Pons (tissue), 1 donor: ENCODE measurements at places on chromosomes 3 and 15.

GRCh38 chr3:124221422-124221821 is 229.5 kb upstream of the ROPN1 start:
- no peak for DNase-seq

- DNase-seq = no peak
Observed at GRCh38 chr15:35208353-35208752, 123.3 kb upstream of the NANOGP8 start.

DNA sequence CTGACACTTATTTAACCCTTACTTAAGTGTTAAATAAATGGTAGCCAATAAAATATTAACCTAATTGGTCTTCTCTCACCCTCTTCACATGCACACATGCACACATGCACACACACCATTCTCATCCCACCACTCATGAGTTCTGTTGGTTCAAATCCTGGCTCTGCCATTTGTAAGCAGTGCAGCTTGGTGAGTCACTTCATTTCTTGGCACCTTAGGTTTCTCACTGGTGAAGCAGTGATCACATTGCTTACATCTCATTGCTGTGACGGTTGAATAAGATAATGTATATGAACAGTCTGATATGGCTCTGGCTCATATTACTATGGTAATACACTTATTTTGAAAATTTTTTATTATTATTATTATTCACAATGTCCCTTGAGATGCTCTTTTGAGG is 33.8 kb downstream of the RIOX2 start:
- DNase-seq = no peak

DNA sequence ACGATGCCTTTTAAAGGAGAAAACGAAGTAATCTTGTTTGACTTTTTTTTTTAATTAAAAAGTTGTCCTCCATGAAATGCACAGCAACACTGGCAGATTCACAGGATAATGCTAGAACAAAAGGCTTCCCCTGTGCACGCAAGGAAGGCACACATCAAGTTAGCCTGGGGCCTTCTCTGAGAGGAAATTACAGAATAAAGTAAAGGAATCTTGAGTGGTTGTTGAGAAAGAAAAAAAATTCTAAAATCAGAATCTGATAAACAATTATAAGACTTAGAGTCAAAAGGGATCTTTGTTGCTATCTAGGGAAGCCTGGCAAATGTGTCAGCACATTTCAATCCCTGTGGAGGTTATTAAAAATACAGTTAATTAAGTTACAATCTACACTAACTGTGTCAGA is 946.0 kb downstream of the IGSF11 start:
- no peak for DNase-seq

- DNase-seq = no peak
Observed at GRCh38 chr3:186713499-186713898, 3.7 kb upstream of the KNG1 start.

- DNase-seq = no peak
Observed at GRCh38 chr15:83892498-83892897, 238.6 kb downstream of the ADAMTSL3 start.

DNA sequence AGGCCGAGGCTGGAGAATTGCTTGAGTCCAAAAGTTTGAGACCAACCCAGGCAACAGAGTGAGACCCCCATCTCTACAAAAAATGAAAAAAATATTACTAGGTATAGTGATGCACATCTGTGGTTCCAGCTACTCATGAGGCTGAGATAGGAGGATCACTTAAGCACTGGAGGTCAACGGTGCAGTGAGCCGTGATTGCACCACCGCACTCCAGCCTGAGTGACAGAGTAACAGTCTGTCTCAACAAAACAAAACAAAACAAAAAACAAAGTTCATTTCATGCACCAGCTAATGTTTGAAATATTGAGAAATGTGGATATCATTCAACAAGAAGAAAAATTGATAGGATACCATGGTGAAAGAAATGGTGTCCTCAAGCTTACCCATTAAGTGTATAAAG is 450.5 kb upstream of the TPRG1 start:
- DNase-seq = no peak

GRCh38 chr15:58111718-58112104 is 26.5 kb upstream of the AQP9 start:
- DNase-seq = no peak

GRCh38 chr3:1600206-1600605 is 498.5 kb upstream of the CNTN4 start:
- no peak for DNase-seq

DNA sequence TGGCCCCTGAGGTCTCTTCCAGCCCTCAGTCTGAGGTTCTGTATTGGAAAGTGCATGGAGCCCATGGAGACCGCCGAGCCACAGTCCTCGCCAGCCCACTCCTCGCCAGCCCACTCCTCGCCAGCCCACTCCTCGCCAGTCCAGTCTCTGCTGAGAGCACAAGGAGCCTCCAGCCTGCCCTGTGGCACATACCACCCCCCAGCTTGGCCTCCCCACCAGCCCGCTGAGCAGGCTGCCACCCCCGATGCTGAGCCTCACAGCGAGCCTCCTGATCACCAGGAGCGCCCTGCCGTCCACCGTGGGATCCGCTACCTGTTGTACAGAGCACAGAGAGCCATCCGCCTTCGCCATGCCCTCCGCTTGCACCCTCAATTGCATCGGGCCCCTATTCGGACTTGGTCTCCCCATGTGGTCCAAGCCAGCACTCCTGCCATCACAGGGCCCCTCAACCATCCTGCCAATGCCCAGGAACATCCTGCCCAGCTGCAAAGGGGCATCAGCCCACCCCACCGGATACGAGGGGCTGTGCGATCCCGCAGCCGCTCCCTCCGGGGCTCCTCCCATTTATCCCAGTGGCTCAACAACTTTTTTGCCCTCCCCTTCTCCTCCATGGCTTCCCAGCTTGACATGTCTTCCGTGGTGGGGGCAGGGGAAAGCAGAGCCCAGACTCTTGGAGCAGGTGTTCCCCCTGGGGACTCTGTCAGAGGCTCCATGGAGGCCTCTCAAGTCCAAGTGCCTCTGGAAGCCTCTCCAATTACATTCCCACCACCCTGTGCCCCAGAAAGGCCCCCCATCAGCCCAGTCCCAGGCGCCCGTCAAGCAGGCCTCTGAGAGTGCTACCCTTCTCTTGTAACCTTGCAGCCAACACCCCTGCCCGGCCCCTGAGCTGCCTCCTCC is 40.9 kb downstream of the PML start:
- no peak for DNase-seq

DNA sequence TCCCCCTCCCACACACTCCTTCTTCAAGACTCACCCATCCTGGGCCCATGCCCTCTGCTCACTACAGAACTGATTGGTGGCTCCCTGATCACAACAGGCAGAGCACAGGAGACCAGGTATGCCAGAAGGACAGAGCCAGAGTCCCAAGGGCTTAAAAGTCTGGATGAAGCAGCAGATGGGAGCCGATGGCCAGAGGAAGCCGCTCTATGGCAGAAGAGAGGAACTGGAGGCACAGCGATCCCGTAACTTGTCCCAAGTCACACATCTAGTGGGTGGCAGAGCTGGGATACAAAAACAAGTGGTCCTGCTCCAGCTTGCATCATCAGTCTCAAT is 20.7 kb downstream of the ITGA11 start:
- DNase-seq = no peak

DNA sequence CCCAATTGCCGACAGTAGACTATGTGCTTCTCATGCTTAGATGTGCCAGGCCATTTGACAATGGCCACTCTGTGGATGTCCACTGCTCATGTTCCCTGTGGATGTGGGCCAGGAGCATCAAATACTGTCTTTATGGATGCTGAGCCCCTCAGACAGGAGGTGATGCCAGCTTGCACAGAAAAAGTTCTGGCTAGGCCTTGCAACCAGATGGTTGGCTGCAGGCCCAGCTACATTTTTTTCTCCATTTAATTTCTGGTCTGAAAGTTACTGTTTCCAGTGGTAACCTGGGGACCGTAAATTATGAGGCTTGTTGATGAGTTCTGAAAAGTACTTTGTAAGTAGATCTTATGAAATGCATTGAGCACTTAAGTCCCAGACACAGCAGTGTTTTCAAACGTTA is 228.5 kb downstream of the CHL1 start:
- DNase-seq = peak; percentile 76

GRCh38 chr15:99135194-99135593 is 30.3 kb downstream of the SYNM start:
- peak; percentile 71 for DNase-seq

- peak; percentile 19 for DNase-seq
Observed at GRCh38 chr15:86691091-86691663, 611.5 kb downstream of the AGBL1 start.

GRCh38 chr3:115627180-115628074 is 4.1 kb downstream of the GAP43 start:
- no peak for DNase-seq

DNA sequence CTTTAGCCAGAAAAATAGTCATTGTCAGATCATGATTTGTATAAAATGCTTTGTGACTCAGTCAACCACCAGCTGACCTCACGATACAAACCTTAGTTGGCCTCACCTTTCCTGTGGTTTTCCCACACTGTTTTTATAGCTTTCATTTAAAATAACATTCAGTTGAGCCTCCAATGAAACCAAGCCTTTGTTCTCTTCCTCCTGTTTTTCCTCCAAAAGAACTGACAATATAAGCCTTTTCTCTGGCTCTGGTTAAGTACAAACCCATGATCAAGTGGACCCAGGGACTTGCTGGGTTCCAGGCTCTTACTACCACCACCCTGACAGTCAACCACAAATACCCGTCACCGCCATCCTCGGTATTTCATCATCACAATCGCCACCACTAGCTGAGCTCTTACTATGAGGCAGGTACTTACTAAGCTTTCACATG is 81.7 kb downstream of the TAMM41 start:
- peak; percentile 69 for DNase-seq

DNA sequence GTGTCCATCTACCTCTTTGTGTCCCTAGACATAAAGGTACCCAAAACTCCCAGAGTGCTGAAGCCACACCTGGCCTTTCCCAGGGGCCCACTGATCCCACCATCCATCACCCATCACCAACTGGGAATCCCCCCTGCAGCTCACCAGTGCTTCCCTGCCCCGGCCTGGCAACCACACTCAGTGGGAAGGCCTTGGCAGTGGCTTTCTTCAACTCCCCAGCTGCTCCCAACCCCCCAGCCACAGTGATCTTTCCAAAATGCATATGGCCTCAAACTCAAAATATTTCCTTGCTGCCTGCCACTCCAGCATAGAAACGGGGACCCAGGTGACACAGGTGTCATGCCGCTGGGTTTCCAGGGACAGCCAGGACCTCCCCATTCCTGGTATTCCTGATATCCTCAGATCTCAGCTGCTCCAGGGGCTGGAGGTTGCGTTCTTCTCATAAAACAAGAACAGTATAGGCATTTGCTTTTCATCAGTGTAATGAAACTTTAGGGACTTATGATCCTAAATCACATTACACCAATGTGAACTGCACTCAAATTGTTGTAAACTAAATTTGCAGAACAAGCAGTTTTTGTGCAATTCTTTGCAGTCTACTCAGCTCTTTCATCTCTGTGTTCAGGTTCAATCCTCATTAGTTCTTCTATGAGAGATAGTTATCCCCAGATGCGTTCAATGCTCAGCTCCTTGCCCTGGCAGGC is 1.3 kb downstream of the OCA2 start:
- DNase-seq = no peak

GRCh38 chr3:147410526-147411237 is 1.5 kb downstream of the ZIC1 start:
- no peak for DNase-seq

- DNase-seq = no peak
Observed at GRCh38 chr15:50888054-50888453, 20.4 kb upstream of the AP4E1 start.

DNA sequence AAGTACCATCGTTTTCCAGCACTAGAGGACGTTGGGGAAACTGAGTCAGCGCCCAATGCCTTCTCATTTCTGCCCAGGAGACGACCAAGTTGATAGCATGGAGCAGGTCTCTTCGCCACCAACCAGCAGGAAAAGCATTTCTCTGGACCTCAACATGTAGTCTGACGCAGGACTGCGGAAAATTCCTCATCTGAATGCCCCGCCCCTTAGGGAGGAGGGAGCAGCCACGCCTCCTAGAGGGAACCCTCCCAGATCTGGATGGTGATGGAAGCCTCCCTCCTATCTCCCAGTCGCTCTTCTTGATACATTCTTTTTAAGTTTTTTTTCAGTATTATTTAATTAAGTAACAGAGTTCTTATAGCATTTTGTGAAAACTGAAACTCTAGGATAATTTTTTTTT is 17.4 kb upstream of the MINDY4B start:
- DNase-seq = no peak

DNA sequence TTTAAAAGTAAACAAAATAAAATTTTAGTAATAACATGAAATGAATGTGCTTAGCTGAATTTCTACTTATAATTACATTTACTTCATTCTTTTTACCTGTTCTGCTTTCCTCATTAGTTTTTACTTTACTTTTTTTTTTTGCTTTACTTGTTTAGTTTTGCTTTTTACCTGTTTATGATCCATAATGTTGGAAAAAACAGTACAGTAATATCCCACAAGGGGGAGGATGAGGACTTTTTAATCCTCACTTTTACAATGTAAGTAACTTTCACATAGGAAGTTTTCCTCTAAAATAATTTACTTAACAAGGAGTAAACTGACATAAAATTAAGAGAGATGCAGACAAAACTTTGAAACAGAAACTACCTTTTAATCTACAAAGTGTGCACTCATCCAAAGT is 268.7 kb downstream of the TBC1D5 start:
- DNase-seq = no peak

GRCh38 chr15:51126842-51127241 is 32.1 kb upstream of the TNFAIP8L3 start:
- DNase-seq = peak; percentile 27

DNA sequence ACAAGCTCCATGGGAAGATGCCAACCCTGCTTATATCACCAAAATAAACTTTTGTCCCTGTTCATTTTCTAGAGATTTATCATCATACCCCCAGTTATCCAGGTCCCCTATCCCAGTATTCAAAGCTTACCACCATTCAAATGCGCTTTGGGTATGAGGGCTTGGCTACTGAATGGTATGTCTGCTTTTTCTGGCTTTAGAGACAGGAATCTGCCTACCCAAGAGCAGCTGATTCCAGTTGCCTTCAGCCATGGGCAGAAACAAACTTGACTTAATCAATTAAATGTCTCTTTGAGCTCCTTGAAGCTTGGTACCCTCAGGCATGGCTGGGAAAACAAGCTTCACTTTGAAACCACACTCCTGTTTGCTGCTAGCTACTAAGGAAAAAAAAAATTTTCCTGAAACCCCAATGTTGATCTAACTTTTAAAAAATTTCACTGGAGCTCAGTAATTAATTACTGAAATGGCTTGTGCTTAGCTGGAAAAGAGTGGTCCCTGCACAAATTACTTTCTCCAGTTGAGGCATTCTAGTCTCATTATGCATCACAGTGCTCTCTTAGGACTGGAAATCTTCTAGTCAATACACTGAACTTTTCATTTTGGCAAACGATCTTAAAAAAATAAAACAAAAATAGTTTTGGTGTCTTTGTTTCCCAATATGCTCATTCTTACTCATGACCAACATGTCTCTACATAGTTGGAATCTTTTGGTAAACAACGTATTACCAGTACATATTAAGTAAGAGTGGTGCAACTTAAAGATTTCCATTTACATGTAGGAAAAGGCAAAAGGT is 242.8 kb downstream of the DTWD1 start:
- no peak for DNase-seq

GRCh38 chr3:128274837-128275236 is 121.6 kb downstream of the EEFSEC start:
- DNase-seq = no peak
